ENCODE measurements at places on chromosomes 11 and 22. TPM values are rescaled to one million over a fixed set of nuclear protein-coding genes. Genes with fewer than 3 reads are reported as not detected.

TRIM49 gene
- not detected for total RNA-seq

RAB38 gene
- total RNA-seq: 3.4 TPM

GRCh38 chr11:44110231-44110679 lies 14.8 kb downstream of the EXT2 start:
- H3K4me1 ChIP-seq: peaks cover 14% of the 10 kb centered on the region
- peak; percentile 80 for DNase-seq
- H3K36me3 ChIP-seq: peaks cover 17% of the 10 kb centered on the region
- H3K27me3 ChIP-seq: no peaks in the 10 kb centered on the region
- no peak overlapping the region for H3K4me3 ChIP-seq
- H3K27ac ChIP-seq: peak overlapping the region; percentile 44

DNA sequence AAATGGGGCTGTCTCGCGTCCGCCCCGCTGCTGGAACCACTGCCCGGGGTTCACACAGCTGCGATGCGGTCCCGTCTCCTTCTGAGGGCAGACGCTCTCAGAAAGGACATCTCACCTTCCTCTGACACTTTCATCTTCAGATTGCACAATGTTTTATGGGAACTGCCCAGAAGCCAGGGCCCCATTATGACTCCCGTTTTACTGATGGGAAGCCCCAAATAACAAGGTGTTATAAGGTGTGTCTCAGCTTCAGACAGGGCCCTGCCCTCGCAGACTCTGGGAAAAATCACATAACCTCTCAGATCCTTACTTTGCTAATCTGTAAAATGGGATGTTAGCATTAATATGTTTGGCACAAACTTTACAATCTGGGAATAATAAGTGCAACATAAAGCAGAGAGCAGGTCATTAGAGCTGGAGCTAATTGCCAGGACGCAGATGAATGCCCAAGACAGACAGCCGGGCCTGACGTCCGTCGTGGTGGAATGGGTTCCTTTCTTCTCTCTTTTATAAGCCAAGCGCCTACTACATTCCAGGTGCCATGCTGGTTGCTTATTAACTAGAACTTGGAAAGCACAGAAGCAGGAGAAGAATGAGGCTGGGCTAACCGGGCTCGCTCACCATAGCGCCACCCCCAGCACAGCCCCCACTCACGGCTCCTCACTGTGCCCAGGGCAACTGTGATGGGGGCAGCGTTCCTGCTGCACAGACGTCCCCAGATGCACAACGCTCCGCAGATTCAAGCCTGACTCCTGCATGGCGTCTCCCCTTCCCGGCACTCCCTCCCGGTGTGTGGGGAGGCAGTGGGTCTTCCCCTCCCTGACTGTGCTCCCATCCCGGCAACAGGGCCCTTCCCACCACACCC lies 43.8 kb downstream of the TRMU start:
- no peak for DNase-seq
- peaks cover 5% of the 10 kb centered on the region for H3K4me1 ChIP-seq
- no peaks in the 10 kb centered on the region for H3K27me3 ChIP-seq
- H3K36me3 ChIP-seq: peaks cover 3% of the 10 kb centered on the region

DNA sequence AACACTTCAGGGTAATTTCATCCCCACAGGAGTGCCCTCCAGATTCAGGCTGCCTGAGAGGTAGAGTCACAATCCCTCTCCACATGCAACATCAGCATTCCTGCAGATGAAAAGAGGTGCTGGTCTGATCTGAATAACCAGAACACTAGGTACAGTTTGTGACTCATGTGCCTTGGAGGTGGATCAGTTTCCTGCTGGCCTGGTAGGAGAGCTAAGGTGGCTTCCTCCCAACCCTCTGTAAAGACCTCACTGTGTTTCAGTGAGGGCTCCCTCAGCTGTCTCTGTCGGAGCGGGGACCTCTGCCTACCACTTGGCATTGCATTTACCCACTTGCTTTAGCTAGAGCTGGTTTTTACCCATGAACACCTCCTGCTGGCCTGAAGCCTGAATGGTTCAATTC lies 7.6 kb downstream of the OR9G1 start:
- H3K4me3 ChIP-seq: no peak overlapping the region
- no peak overlapping the region for H3K27ac ChIP-seq
- no peaks in the 10 kb centered on the region for H3K4me1 ChIP-seq

DNA sequence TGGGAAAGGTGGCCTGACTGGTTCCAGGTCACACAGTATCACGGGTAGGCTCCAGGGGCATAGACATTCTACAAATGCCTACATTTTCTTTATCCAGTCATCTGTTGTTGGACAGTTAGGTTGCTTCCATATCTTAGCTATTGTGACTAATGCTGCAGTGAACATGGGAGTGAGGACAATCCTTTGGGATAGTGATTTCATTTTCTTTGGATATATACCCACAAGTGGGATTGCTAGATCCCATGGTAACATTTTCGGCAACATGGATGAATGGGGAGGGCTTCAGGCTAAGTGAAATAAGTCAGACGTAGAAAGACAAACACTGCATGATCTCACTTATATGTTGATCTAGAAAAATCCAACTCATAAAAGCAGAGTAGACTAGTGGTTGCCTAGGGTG lies 744.3 kb downstream of the NTM start:
- no peaks in the 10 kb centered on the region for H3K27me3 ChIP-seq
- no peaks in the 10 kb centered on the region for H3K36me3 ChIP-seq
- H3K27ac ChIP-seq: no peak overlapping the region

DNA sequence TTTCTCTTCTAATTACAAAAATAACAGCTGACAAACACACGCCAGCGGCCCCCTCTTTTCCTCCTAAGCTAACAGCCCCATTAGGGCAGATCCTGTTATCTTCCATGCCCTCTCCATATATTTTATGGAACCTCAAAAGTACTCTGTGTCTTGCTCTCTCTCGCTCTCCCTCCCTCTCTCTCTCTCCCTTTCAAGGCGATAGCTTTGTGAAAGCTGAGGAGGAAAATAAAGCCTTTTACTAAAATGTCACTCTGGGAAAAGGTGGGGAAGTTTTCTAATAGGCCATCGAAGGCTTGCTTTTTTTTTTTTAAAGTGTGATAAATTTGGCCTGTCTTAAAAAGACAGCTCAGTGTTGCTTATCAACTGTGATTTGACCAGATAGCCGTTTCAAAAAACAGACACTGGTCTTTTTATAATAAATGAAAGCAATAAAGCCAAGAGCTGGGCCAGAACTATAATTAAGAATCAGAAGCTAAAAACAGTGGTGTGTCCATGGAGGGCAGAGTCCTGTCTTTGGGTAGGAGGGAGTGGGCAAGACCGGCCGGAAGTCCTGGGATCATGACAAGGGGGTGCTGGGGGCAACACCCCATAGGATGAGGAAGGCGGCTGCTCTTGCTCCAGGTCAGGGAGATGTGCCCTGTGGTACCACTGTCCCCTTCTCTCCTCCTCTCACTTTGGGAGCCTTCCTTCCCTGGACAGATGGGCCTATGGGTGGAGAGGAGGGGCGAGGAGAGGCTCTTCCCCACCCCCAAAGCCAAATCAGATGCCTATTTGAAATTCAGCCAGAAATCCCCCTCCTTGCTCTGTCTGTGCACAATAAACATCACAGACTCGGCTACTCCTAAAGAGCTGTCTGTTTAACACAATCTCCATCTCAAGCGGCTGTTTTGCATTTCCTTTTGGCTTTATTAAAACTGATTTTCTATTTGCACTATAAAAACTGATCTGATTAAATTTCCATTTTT lies 267.2 kb downstream of the BUD13 start:
- no peaks in the 10 kb centered on the region for H3K4me1 ChIP-seq
- no peaks in the 10 kb centered on the region for H3K36me3 ChIP-seq
- no peak for DNase-seq
- peaks cover 38% of the 10 kb centered on the region for H3K27me3 ChIP-seq

GRCh38 chr22:29093501-29094300 lies 20.9 kb downstream of the KREMEN1 start:
- peaks cover 11% of the 10 kb centered on the region for H3K27me3 ChIP-seq
- no peak overlapping the region for H3K4me3 ChIP-seq
- H3K4me1 ChIP-seq: no peaks in the 10 kb centered on the region
- no peak overlapping the region for H3K27ac ChIP-seq

- H3K27me3 ChIP-seq: peaks cover 5% of the 10 kb centered on the region
- H3K4me1 ChIP-seq: peaks cover 2% of the 10 kb centered on the region
- no peak overlapping the region for H3K4me3 ChIP-seq
- no peak overlapping the region for H3K27ac ChIP-seq
- no peak for DNase-seq
Observed at GRCh38 chr11:102177974-102178631, 67.9 kb downstream of the YAP1 start.

Measured in activated CD8-positive, alpha-beta T cell treated with anti-CD3 and anti-CD28 coated beads for 36 hours (primary cell).